ENCODE measurements at places on chromosomes 5 and 9.

GRCh38 chr5:135609981-135610380, 31.2 kb upstream of the CXCL14 start:
- DNase-seq: no peak

- no peak for DNase-seq
These were observed 115.7 kb downstream of the WNK2 start for GRCh38 chr9:93299418-93300174.

DNA sequence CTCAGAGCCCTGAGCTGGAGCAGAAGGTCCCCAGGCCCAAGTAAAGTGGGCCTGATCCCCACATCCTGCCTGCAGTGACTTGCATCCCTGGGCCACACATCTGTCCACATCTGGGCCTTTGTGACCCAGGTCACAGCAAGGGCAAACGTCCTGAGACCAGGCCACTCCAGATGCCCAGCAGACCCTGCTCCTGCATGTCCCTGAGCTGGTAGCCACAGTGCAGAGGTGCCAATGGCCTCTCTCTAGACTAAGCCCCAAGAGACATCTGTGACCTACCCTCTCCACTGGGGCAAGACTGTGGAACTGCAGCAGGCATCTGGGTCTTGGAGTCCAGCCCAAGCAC, 2.5 kb downstream of the FLT4 start:
- DNase-seq: no peak

DNA sequence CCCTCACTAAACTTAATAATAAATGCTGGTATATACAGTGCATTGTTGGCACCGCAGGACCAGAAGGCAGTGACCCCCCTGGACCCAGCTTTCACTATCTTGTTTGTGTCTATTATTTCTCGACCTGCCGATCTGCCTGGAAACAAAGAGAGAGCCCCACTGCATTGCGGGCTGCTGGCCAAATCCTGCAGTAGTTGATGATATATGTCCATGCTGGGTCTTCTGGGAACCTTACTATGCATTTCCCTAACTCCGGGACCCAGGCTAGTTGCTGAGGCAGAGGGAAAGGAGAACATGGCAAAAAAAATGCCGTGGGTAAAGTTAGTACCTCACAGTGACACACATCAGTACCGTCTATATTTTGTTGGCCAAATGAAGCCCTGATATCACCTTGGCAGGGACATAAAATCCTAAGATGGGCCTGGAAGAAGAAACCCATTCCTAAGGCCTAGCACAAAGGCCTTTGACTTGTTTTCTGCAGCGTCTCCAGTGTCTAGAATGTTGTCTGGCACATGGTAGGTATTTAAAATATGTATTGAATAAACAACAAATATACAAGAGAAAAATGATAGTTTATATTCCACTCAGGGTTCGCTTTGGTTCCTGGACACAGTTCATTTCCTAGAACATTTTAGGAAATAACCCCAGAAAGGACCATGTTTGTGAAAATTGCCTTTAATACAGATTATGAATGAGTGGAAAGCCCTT, 46.1 kb downstream of the NMUR2 start:
- DNase-seq: no peak

DNA sequence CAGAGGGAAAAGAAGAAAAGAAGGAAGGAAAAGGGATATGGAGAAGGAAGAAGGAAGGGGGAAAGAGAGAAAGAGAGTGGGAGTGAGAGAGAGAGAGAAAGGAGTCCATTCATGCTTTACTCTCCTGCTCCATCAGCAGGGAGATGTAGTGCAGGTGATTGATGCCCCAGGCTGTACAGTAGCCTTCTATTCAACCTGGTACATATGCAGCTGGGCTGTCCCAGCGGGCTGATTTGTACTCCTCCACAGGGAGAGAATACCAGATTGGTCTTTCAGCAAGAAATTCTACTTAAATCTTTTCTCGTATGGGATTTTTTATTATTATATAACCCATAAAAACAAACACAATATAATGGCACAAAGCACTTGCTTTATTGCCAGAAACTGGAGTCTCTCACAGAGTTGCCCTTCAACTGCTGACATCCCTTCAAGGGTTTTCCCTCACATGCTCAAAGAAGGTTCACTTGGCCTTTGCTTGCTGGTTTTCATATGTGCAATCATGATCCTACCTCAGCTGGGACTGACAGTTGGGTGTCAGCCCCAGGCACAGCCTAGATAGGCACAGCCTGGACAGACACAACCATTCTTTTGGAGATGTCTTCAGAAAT, 380.1 kb upstream of the RIOK2 start:
- no peak for DNase-seq

GRCh38 chr9:134321946-134322741, 4.1 kb upstream of the RXRA start:
- DNase-seq: no peak

- no peak for DNase-seq
These were observed 4.2 kb upstream of the UNC5A start for GRCh38 chr5:176806137-176806536.

DNA sequence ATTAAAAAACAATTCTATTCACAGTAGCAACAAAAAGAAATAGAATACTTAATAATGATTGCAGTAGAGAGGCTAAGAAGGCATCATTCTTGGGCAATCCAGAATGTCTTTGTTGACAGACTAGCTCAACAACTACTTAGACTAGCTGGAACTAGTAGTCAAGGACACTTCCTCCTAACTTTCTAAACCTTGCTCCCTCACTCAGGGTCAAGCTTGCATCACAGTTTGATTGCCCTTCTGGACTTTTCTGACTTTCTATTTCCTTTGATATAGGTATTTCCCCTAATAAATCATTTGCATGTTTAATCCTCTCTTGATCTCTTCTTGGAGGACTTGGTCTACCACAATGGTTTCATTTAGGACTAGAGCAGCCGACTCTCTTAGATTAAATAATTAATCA, 1107.9 kb downstream of the PTPRD start:
- DNase-seq: no peak

DNA sequence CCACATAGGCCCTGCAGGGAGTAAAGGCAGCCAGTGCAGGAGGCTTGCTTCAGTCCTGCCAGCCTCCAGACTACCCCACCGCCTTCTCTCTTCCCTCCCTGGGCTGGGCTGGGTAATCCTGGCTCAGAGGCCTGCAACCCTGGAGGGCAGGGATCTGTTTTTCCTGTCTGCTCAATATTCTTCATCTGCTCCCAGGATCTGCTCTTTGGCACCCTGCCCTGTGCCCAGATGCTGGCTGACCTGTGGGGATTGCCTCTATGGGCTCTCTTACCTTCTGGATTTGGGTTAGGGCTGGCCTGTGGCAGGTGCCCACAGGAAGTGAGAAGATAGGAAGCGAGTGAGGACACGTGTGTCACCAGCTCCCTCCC, 7.3 kb upstream of the ANGPTL2 start:
- DNase-seq: no peak

GRCh38 chr5:56245481-56245880, 12.4 kb upstream of the ANKRD55 start:
- DNase-seq: no peak

DNA sequence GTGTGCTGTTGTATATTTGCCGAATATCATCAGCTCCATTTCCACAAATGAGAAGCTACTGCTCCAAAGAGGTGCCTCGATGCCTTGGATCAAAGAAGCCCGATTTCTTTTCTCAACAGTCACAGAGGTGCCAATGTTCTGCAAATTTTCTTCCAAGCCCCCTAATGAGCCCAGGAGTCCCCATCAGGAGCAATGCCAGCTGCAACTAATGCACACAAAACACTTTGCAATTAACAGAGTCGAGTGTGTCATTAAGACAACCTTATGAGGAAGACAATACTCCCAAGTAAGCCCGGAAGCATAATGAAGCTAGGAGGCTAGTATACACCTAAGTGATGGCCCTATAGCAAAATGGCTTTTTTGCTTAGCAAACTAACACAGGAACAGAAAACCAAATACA, 247.0 kb downstream of the TRIM32 start:
- DNase-seq: no peak

DNA sequence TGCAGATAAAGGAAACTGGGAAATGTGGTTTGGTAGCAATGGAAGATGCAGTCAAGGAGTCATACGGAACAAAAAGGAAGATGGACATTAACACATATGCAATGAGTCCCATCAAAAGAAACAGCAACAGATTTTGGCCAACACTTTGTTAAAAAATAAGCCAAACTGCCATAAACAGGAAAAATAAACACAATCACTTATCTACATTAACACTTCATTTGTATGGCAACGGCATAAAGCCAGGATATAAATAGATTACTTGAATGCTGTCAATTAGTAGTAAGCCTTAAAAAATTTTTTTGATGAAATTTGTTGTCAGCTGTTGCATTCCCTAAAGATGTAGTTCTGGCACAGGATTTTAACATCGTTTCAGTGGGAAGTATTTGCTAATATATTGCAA, 190.8 kb downstream of the CDH12 start:
- no peak for DNase-seq

- DNase-seq: no peak
These were observed 382.2 kb upstream of the CDH6 start for GRCh38 chr5:30811298-30811697.

- DNase-seq: no peak
These were observed 379.5 kb upstream of the EDIL3 start for GRCh38 chr5:84764227-84764626.

GRCh38 chr9:110782701-110783100, 114.1 kb downstream of the MUSK start:
- no peak for DNase-seq

DNA sequence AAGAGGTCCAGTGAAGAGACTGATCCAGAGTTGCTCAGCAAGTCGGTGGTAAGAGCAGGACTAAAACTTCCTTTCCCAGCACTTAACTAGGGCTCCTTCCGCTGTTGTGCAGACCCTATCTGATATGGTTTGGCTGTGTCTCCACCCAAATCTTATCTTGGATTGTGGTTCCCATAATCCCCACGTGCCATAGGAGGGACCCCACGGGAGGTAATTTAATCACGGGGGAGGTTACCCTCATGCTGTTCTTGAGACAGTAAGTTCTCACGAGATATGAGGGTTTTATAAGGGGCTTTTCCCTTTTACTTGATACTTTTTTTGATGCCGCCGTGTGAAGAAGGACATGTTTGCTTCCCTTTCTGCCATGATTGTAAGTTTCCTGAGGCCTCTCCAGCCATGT, 221.9 kb upstream of the GLRA1 start:
- no peak for DNase-seq

DNA sequence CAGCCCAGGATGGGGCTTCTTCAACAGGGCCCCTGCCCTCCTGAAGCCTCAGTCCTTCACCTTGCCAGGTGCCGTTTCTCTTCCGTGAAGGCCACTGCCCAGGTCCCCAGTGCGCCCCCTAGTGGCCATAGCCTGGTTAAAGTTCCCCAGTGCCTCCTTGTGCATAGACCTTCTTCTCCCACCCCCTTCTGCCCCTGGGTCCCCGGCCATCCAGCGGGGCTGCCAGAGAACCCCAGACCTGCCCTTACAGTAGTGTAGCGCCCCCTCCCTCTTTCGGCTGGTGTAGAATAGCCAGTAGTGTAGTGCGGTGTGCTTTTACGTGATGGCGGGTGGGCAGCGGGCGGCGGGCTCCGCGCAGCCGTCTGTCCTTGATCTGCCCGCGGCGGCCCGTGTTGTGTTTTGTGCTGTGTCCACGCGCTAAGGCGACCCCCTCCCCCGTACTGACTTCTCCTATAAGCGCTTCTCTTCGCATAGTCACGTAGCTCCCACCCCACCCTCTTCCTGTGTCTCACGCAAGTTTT, 23.6 kb downstream of the PCDHGC5 start:
- DNase-seq: peak; percentile 65

- DNase-seq: no peak
These were observed 39.8 kb upstream of the PCSK5 start for GRCh38 chr9:75850459-75851200.

DNA sequence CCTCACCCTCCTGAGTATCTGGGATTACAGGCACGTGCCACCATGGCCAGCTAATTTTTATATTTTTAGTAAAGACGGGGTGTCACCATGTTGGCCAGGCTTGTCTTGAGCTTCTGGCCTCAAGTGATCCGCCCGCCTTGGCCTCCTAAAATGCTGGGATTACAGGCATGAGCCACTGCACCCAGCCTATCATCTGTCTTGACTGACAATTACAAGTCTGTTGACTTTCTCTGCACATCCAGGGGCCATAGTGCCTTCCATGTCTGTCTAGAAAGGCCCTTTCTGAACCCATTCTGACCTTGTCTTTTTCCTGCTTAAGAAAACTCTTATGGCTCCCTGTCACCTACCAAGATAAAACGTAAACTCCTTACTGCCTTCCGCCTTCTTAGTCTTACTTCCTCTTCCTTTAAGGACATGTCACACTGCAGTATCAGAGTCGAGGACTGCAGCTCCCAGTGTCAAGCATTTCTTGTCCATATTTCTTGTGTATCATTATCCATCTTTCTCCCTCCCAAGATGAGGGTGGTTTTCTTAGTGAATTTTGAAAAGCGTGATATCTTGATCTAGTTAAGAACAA, 49.9 kb upstream of the SHB start:
- no peak for DNase-seq

DNA sequence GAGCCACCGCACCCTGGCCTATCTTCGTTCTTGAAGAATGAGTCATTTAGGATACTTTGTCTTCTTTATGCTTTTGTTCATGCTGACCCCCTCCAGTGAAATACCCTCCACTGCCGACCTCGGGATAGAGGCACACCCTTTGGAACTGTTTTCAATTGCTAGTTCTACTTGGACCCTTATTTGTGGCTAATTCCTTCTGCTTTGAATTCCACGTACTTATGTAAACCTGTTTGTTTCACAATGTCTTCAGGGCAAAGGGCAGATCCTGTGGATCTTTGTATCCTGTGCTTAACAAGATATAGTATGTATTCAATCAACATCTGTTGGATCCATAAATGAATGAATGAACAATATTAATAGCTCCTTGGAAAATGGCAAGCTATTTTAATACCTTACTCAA, 19.6 kb upstream of the AOPEP start:
- no peak for DNase-seq

GRCh38 chr5:132209131-132209530, 18.5 kb downstream of the P4HA2 start:
- peak; percentile 69 for DNase-seq

DNA sequence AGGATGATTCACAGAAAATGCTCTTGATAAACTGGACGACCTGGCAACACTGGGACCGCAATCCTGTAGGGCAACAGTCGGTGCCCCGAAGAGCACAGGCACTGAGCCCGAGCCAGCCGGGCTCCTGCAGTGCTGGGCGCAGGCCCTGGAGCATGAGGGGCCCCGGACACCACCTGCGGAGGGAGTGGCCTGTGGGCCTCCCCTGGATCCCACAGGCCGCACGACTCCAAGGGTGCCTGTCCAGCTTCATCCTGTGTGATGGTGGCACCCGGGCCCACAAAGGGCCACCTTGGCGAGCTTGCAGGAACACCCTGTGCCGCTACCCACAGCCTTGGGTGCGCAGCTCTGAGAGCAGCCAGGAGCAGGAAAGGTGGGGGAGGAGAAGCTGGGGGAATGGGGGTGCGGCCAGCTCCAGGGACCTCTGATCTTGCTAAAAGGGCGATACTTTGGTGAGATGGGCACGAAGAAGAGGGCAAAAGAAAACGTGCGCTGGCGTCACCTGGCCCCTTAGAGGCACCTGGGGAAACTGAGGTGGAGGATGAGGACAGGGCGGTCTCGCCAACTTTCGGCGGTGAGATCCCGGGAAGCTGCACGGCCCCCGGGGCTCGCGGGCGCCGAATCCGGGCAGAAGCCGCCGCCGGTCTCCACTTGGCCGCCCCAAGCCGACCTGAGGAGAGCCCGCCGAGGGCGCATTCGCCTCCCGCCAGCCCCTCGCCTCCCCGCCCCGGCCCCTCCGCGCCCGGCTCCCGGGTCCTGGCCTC, 722 bp downstream of the TBC1D9B start:
- DNase-seq: peak; percentile 13

All from AG10803 (cell line).